GM19239 (cell line): ENCODE measurements at places on chromosomes 2 and 18.

DNA sequence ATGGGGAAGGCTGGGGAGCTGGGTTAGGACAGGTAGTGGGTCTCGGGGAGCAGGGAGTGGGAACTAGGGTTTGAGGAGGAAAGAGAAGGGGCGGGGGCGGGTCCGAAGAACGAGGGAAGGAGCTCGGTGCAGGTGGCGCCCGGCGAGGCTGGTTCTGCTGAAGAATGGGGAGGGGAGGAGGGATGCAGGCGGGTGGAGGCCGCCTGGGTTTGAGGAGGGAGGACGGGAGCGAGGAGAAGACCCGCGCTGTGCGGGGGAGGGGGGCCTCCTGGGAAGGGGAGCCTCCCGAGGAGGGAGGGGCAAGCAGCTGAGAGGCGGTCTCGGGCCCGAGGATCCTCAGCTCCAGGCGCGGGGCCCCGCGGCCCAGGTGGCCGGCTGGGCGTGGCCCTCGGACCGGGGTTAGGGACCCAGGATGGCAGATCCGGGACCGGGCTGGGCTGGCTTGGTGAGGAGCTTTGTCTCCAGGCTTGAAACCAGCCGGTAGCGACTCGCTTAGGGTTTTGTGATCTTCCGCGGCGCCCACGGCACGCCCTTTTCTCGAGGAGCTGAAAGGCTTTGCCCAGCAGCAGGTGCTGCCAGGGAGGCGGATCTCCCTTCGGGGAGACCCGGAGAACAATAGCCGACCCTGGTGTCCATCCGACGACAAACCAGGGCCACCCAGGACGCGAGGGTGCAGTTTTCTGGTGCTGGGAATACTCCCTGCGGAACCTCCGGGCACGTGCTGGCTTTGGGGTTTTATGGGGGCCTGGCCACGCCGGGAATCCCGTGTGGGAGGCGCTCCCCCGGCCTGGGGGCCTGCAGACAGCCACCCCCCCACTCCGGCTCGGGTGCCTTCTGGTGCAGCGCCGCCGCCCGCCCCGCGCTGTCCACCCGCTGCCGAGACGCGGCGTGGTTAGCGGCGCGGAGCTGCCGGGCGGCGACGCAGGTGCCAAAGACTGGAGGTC is 1.4 kb downstream of the DPYSL5 start:
- no peak for DNase-seq

DNA sequence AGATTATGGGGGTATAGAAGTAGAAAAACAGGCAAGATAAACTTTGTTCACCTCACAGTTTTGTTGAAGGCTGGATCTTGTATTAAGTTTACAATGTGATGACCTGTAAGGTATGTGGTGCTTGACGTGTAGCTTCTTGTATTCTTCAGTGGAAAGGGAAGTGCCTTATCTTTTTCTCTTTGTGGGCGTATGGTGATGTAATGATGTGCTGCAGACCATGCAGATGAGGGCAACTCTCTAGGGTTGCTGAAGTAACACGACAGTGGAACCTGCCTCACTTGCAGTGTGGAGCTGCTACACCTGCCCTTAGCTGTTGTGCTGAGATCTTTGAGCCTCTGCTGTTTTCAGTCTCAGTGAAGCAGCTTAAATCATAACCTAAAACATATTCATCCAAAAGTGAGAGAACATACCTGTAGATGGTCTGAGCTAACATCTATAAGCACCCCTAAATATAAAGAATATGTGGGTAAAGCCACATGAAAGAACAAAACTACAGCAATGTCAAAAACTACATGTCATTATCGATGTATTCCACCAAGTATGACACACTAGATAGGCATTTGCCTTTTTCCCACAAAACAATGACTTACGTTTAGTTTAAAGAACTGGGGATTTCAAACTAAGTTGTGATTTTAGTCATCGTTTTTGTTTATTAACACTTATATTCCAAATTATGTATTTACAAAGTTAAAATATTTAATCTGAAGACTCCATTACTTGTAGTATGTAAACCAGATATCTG is 1144.1 kb downstream of the CNTNAP5 start:
- no peak for DNase-seq

GRCh38 chr2:127437781-127438726 is 19.8 kb downstream of the PROC start:
- no peak for DNase-seq

DNA sequence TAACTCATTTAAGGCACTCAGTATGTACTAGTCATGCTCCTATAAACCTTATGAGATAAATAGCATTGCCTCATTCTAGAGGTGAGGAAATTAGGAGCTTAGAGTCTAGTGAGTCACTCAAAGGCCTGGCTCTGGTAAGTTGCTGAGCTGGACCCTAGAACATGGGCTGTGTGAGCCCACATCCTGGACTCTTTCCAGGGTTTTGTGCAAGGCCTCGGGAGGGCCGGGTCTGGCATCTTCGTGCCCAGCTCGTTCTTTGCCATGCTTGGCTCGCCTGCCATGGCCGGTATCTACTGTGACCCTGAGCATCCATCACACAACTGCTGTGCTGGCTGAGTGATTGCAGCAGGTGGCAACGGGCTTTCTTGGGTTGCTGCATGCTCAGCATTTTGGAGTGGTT is 168.0 kb downstream of the LPIN1 start:
- no peak for DNase-seq

DNA sequence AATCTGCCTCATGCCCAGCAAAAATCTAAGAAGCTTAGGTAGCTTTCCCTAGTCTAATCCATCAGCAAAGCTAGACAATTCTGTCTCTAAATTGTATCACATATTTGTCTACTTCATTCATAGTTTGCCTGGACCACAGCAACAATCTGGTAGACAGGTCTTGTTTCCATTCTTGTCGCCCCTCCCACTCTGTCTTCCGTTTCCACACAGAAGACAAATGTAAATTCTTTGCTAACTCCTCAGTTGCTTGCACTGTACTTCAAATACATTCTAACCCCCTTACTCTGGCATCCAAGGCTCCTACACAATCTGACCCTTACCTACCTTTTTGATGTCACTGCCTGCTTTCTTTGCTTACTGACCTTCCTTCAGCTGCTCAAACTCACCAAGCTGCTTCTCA is 40.1 kb downstream of the THUMPD2 start:
- DNase-seq, result no peak

- no peak for DNase-seq
Observed at GRCh38 chr2:67790622-67791021, 272.2 kb downstream of the C1D start.

DNA sequence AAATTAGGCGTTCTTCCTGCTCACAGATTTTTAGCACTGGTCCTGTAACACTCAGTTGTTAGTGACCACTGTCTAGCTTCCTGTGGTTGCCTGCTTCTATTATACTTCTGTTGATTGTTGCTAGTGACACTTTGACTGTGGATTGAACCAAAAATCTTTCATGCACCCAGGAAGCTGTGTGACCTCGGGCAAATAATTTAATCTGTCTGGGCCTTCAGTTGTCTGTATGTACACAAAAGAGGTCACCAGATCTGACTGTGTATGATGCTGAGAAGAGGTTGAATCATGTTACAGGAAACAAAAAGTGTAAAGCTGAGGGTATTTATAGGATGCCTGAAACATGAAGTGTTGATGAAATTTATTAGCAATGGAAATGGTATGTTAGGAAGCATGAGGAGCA is 12.7 kb downstream of the ICOS start:
- DNase-seq, result no peak

- no peak for DNase-seq
Observed at GRCh38 chr2:77156599-77156998, 365.6 kb downstream of the LRRTM4 start.

DNA sequence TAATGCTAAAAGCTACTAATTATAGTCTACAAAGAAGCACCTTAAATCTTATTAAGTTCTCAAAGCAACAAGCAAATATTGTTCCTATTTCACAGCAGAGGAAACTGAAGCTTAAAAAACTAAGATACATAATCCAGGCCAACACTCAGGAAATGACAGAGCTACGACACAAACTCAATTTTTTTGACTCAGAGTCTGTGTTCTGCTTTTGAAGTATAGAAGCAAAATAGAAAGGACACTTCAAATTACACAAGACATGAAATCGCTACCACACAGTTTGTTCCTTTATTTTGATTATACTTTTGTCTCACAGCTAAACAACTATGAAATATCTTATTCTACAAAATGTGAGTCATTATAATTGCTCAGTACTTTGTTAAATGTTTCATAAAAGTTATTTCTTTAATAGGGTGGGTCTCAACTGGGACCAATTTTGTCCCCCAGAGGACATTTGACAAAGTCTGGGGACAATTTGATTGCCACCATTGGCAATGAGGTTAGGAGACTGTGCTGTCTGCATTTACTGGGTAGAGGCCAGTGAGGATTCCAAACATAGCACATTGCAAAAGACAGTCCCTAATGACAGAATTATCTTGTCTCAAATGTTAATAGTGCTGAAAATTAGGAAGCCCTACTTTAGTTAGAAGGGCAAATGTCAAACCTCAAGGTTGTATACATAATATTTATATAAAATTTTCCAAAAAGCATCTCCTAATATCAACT is 101.5 kb upstream of the GRB14 start:
- no peak for DNase-seq

GRCh38 chr2:201777043-201777442 is 3.7 kb downstream of the ALS2 start:
- no peak for DNase-seq

DNA sequence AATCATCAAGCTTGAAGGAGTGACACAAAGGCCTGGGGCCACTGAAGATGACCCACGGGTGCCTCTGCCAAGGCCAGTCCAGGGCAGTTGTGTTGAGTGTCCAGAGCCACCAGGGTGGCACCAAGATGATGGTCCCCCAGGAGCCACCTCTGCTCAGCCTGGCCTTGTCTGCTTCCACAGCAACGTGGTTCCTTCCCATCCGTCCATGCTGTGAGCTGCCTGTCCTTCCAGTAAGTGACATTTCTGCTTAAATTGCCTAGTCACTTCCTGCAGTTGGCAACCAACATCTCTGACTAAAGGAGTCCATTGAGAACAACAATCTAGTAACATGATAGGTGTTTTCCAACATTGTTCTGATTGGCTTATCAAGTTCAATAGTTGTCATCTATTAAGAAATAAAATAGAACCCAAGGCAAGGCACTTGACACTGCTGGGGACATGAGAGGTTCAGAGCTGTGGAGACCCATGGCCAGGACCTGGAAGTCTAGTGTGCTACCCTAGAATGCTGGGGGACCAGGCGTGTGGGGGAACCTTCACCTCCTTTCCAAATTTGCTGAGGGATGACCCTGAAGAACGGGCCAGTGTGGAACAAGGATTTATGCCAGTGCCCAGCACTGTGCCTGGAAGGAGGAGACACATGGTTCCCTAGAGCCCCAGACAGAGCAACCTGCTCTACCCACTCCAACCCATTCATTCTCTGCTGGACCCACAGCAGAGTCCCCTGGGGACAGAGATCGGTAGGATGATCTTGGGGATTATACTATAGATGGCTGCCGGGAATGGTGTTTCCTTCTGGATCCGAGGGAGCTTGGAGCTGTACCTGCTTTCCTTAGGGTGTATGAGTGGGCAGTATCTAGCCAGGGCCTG is 98.9 kb upstream of the EPC2 start:
- DNase-seq, result no peak

- no peak for DNase-seq
Observed at GRCh38 chr2:203994735-203995134, 58.2 kb downstream of the ICOS start.

GRCh38 chr2:129366263-129366662 is 613.2 kb upstream of the RAB6C start:
- DNase-seq, result no peak

DNA sequence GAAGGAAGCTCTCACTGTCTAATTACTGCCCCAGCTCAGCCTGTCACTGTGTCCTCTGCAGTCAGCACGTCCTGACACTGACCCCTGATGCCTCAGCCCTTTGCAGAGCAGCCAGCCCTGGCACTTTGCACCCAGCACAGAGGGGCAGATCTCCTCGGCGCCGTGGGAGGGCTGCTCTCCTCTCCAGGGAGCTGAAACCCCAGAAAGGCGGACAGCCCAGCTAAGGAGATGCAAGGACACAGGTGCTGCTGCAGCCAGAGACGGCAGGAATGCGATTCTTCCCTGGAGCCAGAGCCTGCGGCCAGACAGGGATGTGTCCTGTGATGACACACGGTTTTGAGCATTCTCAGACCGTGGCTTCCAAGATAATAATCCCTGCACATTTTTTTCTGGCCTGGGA is 34.5 kb upstream of the SIX3 start:
- no peak for DNase-seq

- DNase-seq, result no peak
Observed at GRCh38 chr18:59029663-59030429, 109.8 kb upstream of the SEC11C start.

- no peak for DNase-seq
Observed at GRCh38 chr18:79899609-79900445, 51.6 kb downstream of the SLC66A2 start.

DNA sequence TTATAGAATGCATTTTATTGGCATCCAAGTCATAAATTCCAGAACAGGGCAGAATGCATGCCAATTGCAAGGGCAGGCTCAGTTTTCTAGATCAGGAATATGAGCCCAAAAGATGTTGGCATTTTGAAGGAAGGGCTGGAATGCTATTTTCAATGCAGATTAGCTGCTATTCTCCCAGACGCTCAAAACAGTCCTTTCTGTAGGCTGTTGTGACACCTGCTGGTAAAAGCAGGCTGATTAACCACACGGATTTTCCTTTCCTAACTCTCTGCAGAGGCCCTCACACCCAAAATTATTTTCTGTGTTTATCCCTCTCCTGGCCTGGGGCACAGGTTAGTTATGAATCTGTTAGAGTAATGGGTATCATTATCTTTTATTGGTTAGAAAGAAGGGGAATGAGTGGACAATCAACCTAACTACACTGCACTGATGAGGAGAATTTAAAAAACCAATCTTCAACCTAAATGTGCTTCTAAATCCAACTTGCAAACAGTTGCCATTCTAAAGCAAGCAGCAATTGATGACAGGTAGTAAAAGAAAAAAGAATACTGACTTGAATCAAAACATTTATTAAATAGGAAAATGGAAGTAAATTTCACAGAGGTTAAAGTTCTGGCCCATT is 94.0 kb downstream of the PLA2R1 start:
- peak; percentile 14 for DNase-seq

GRCh38 chr18:9081940-9082339 is 20.6 kb upstream of the NDUFV2 start:
- no peak for DNase-seq

GRCh38 chr18:37251679-37252078 is 313.9 kb downstream of the CELF4 start:
- DNase-seq, result no peak

GRCh38 chr2:85405201-85406059 is 4.7 kb downstream of the CAPG start:
- no peak for DNase-seq

DNA sequence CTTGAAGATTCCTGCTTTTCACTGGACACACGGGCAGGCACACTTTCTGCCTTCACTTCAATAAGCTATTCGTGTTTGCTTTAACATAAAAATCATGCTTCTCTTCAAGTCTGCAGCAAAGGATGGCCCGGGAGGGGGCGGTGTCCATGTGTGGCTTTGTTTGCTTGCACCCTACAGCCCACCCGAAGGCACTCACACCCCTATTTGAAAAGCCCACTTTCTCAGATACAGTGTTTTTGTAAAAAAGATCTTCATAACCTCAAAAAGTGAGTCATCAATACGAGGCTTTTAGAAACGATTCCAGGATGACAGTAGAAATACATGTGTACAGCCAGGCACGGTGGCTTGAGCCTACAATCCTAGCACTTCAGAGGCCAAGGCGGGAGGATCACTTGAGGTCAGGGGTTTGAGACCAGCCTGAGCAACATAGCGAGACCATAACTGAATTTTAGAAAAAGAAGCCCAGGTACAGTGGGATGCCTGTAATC is 36.5 kb upstream of the HPCAL1 start:
- DNase-seq, result no peak

- DNase-seq, result no peak
Observed at GRCh38 chr2:190069936-190070696, 7.6 kb upstream of the MSTN start.

- no peak for DNase-seq
Observed at GRCh38 chr18:67476585-67476984, 39.9 kb downstream of the DSEL start.
